RPMI8226 (cell line): ENCODE measurements at places on chromosomes 12 and 14.

GRCh38 chr12:111706145-111706544 lies 20.3 kb downstream of the ACAD10 start:
- DNase-seq, result no peak

DNA sequence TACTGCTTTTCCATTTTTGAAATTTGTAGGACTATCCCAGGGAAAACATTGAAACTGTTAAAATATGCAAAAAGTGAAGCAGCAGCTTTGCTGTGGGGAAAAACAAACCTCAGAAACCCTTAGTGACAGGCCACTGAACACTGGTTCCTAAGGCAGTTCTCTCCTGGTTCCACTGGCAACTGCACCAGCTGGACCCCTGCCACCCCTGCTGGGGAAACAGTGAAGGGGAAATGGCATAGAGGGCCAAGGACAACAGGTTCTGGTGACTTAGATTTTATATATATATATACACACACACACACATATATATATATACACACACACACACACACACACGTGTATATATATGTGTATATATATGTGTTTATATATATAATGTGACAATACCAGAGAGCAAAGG lies 16.2 kb upstream of the KRT7 start:
- DNase-seq, result peak; percentile 58

GRCh38 chr12:122527478-122527944 lies 462 bp downstream of the KNTC1 start:
- peak; percentile 49 for DNase-seq

DNA sequence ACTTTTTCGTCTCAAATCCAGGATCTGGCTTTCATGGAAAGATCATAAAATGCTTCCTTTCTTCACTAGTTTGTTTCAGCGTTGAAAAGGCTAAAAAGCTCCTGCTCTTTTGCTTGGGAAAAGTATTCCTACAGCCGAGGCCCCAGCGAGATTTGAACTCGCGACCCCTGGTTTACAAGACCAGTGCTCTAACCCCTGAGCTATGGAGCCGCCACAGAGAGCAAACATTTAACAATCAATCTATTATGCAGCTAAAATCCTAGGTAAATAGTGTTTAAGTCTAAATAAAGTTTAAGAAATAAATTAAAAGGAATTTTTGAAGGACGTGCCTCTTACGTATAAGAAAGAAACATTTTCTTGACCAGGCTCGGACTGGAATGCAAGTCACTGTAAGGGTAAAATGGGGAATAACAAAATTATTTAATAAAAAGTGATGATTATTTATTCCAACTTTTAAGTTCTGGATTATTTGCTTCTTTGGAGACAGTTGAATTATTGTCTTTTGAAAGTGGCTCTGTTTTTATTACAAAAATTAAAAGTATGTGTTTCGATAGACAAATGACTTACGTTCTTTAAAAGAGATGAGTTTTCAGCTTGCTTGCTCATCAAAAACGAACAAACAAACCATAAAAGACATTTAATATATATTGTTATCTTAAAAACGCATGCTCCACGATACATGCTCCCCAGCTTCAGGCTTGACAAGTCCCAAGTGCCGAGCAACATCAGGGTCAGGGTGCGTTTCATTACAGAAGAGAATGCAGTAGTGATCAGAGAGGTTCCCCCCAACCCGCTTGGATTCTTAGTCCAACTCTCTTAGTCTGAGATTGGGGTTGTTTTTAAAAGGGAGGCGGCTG lies 10.2 kb downstream of the OR6S1 start:
- DNase-seq, result peak; percentile 42

DNA sequence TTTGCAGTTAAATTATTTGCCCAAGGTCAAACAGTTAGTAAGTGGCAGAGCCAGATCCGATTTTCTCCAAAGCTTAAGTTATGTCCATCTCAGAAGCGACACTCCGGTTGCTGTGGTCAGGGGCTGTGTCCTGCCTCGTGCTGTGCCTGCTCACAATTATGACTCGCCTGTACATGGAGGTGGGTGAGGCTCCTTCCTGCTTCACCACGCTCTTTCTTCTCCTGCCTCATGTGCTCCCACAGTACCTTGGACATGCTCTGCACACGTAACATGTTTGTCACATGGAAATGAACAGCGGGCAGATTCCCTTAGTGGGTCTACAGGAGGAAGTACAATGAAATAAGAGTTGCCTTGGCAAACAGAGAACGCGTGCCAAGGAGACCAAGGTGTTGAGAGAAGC lies 62.2 kb upstream of the CCND2 start:
- DNase-seq, result no peak

DNA sequence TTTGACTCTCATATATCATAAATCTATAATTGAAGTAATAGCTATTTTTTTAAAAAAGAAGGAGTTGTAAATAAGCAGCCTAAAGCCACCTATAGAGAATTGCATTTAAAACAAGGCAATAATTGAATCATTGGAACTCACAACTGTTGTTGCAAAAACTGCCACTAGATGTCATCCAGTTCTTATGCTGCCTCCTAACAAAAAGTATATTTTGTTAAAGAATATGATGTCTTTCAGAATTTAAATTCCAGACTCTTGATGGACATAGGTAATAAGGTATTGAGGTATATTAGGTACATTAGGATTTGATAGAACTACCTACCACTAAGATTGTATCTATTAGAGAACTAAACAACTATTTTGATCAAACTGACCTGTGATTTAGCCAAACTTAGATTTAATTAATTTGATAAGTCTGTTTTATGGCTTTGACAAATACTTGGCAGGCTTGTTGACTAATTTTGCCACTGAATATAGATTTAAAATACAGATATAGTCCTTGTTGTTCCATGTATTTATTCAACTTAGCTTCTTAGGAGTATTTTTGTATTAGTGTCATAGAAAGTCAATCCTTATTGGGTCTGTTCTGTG lies 401.4 kb downstream of the RPL10L start:
- DNase-seq, result peak; percentile 23

- no peak for DNase-seq
These were observed at the start of gene GYS2 for GRCh38 chr12:21604245-21605101. Gene GYS2, minus strand, starts transcription at chr12:21604847. Its CDS starts 255 bp downstream, at chr12:21604592.

DNA sequence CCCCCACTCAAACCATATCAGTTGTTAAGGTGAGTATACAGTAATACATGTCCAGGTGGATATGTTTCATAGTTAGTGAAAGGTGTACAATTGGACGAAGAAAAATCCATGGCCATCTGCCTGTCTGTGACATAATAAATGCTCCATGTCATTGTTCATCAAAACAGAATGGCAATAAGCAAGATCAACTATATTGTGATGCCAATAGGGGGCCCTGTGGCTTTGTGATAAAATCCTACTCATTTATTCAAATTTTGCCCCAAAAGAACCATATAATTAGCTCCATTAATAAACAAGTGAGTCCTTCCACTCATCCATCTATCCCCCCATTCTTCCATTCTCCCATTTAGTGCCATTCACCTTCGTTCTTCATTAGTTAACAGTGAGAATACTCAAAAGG lies 102.0 kb downstream of the MGST1 start:
- DNase-seq, result no peak

DNA sequence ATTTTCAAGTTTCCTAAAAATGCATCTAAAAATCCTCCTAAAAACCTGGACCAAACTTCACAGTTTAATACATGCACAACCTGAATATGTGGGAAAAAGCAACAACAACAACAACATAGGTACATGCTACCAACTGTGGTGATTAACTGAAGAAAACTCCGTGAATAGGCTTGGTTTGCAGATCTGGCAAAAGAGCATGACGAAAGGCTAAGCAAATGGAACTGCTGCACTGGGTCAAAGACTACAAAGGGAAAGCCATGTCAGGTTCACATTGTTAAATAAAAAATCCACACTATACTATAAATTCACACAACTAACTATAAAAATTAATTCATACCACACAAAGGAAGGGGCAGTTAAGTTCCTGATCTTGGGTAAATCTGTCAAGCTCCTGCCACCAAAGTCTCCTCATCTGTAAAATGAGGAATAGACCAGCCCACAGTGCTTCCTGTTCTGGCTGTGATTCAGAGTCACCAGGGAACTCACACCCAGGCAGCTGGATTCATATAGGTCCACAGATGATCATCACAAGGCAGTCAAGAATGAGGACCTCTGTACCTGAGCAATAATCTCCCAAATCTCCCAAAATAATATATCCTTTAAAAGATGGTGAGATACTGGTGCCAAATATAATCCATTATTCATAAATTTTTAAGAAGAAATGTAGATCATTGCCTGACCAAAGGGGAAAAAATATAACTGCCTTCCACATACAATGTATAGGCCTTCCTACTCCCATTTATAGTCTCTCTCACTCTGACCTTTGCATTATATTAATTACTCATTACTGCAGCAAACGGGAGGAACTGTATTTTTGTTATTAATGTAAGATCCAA lies 7.0 kb downstream of the CORO1C start:
- peak; percentile 22 for DNase-seq

GRCh38 chr12:41211448-41211847 lies 23.3 kb downstream of the PDZRN4 start:
- no peak for DNase-seq

- peak; percentile 68 for DNase-seq
These were observed 28.4 kb upstream of the GPR132 start for GRCh38 chr14:105093431-105094192.

DNA sequence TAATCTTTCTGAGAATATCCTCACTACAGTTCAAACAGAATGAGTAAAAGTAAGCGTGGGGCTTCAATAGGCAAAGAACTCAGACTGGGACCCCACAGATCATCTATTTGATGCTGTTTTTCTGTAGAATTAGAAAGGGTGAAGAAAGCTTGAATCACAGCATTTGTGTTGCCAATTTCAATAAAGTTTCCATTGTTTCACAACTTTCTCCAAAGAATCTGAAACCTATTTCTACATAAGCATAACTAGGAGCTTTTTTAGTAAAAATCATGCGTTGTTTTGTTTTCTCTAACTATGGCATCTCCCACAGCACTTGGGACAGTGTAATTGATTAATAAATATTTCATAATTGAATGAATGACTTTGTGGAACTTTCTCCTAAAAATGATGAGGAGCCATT lies 16.7 kb upstream of the NEDD1 start:
- no peak for DNase-seq

- no peak for DNase-seq
These were observed 12.1 kb downstream of the ZBTB39 start for GRCh38 chr12:56994231-56994746.

- DNase-seq, result peak; percentile 36
These were observed 18.5 kb upstream of the EML1 start for GRCh38 chr14:99774556-99775307.

DNA sequence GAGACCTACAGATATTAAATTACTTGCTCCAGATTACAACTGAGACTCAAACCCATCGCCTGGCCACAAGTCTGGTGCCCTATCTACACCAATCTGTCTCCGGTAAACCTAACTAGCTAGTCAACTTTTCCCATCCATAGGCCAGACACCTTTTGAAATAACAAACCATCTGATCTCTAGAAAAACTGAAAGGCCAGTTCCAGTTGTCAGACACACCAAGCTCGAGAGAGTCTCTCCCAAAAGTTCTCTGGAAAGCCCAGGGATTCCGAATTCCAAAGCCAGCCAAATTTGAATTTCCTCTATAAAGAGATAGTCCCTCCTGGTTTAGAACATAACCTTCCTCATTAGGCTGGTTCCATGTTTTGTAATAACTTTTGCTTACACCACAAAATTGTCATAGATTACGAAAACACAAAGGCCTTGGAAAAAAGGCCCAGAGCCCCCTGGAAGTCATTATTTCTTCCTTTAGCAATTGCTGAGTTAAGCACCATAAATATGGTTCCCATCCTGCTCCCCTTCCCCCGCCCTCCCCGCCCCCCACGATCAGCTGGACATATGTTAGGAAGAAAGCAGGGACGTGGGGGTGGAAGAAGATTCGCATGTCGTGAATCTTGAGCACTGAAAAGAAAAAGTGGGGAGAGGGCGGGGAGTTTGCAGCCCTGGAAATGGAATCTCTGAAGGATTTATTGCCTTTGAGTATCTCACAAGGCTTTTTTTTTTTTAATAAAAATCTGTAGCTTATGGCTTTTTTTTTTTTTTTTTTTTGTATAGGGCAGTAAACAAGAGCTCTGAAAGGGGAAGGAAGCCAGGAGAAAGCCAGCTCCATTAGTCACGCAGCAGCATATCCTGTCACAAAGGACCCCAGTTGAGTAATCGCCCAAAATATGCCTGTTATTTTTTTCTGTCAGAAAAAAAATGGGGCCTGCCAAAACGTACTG lies 110.4 kb downstream of the ZFP36L1 start:
- DNase-seq, result no peak

- DNase-seq, result no peak
These were observed 1.3 kb downstream of the TC2N start for GRCh38 chr14:91866061-91866460.

DNA sequence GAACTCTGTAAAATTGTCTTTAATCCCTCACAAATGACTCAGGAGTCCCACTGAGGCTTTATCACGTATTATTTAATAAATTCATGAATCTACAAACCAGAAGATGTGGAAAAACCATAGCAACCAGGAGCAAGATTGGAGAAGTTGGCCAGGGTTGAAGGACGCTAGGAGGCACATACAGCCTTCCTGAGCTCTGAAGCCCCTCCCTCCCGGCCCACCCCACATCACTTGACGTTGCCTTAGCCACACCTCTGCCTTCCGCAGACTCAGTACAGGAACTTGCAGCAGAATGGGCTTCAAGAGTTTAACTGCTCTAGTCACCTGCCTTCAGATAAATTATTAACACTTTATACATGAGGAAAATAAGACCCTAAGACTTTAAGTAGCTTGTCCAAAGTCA lies 33.9 kb downstream of the SLC35F4 start:
- peak; percentile 49 for DNase-seq

GRCh38 chr12:118714051-118714460 lies 267.3 kb upstream of the SRRM4 start:
- DNase-seq, result peak; percentile 65

DNA sequence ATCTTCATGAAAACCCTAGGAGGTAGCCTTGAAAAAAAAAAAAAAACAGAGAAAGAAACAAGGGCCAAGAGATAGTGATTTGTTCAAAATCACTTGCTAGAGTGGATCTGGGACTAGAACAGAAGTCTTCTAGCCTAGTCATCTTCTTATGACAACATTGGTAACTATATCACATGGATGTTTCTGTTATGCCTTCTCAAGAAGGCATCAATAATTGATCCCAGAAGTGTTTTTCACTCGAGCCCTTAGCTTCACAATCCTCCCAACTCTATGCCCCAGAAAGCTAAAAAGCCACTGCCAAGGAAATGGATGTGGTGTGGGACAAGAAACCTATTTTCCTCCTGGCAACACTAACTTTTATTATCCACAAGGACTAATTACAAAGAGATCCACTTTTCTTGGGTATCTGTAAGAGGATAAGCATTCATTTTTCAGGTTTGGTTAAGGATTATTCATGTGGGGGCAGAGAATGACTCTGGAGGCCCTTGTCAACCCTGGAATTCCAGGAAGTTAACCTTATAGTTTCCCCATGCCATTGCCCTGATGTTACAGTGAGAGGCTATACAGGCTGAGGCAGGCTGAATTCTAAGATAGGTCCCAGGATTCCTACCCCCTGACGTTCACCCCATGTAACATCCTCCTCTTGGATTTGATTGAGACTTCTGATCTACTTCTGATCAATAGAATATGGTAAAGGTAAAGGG lies 67.7 kb upstream of the CPM start:
- no peak for DNase-seq

GRCh38 chr14:21299562-21300130 lies 19.8 kb downstream of the RPGRIP1 start:
- DNase-seq, result no peak

- no peak for DNase-seq
These were observed 1083.2 kb downstream of the FLRT2 start for GRCh38 chr14:86613126-86613525.

GRCh38 chr12:132105467-132105866 lies 38.7 kb downstream of the DDX51 start:
- no peak for DNase-seq
